ENCODE measurements at places on chromosomes 2 and 18.

DNA sequence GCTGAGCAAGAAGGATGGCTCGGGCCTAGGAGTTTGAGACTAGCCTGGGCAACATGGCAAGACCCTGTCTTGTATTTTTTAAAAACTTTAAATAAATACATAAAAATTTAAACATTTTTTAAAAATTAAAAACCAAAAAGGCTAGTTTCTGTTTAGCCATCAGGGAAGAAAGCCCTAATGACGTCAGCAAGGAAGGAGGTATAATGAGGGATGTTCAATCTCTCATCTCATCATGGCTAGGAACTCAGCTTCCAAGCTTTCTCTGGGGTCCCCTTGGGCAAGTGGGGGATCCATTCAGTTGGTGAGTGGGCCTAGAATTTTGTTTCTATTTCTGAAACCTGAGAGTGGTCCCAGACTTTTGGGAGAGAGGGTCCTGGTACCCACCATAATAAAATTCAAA, 35.1 kb upstream of the SLC25A52 start:
- DNase-seq, result no peak

GRCh38 chr2:219059725-219060682, 717 bp downstream of the IHH start:
- DNase-seq, result no peak

- no peak for DNase-seq
Measured at GRCh38 chr2:38754049-38754448, 2.9 kb upstream of the SRSF7 start.

GRCh38 chr2:37318401-37318800, 6.2 kb downstream of the PRKD3 start:
- DNase-seq, result no peak

- DNase-seq, result no peak
Measured at GRCh38 chr2:120985997-120986651, 250.5 kb downstream of the GLI2 start.

DNA sequence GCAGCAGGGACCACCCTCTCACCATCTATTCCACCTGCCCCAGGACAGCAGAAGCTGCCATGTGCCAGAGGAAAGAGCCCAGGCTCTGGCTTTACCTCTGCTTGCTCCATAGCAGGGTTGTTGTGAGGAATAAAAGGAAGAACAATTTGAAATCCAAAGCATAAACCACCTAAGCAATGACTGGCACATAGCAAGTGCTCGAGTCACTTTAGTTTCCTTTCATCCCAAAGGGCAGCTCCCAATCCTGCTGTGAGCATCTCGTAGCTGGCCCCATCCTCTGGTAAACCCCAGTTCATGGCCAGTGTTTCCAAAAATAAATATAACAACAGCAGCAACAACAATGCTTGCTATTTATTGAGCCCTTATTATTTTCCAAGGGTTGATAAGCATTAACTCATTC, 923.5 kb downstream of the EPHA4 start:
- DNase-seq, result no peak

DNA sequence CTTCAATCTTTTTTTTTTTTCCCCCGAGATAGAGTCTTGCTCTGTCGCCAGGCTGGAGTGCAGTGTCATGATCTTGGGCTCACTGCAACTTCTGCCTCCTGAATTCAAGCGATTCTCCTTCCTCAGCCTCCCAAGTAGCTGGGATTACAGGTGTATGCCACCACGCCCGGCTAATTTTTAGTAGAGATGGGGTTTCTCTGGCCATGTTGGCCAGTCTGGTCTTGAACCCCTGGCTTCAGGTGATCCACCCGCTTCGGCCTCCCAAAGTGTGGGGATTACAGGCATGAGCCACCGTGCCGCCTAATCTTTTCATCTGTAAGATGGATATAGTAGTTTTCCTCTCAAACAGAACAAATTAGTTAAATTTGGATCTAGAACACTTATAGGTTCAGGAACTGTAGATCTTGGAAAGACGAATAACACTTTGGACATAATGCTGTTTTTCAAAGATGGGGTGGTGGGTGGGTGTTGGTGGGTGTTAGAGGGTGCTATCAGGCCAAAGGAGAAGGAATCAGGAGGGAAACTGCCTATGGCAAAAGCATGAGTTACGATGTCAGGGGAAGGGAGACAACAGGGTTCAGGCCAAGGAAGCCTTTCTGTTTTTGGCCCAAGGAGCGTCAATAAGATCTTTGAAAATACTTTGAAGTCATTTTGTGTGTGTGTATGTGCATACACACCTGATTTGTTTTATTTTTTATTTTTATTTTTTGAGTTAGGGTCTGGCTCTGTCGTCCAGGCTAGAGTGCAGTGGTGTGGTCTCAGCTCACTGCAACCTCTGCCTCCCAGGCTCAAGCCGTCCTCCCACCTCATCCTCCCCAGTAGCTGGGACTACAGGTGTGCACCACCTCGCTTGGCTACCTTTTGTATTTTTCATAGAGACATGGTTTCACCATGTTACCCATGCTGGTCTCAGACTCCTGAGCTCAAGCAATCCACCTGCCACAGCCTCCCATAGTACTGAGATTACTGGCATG, 6.8 kb downstream of the RPL37A start:
- DNase-seq, result no peak

GRCh38 chr18:39564716-39565115, 1999.1 kb upstream of the CELF4 start:
- no peak for DNase-seq

Data from CD4-positive, alpha-beta T cell treated with Interferon gamma for 1 hour (primary cell).